ENCODE measurements at places on chromosomes 11 and 22.

- DNase-seq = no peak
These were observed 13.5 kb downstream of the DNAJC24 start for GRCh38 chr11:31383116-31383515.

GRCh38 chr22:37196539-37197450 lies 8.7 kb upstream of the C1QTNF6 start:
- no peak for DNase-seq

GRCh38 chr11:44580701-44581100 lies 15.2 kb downstream of the CD82 start:
- no peak for DNase-seq

- DNase-seq = no peak
These were observed 78.6 kb downstream of the PRR5L start for GRCh38 chr11:36374726-36375125.

DNA sequence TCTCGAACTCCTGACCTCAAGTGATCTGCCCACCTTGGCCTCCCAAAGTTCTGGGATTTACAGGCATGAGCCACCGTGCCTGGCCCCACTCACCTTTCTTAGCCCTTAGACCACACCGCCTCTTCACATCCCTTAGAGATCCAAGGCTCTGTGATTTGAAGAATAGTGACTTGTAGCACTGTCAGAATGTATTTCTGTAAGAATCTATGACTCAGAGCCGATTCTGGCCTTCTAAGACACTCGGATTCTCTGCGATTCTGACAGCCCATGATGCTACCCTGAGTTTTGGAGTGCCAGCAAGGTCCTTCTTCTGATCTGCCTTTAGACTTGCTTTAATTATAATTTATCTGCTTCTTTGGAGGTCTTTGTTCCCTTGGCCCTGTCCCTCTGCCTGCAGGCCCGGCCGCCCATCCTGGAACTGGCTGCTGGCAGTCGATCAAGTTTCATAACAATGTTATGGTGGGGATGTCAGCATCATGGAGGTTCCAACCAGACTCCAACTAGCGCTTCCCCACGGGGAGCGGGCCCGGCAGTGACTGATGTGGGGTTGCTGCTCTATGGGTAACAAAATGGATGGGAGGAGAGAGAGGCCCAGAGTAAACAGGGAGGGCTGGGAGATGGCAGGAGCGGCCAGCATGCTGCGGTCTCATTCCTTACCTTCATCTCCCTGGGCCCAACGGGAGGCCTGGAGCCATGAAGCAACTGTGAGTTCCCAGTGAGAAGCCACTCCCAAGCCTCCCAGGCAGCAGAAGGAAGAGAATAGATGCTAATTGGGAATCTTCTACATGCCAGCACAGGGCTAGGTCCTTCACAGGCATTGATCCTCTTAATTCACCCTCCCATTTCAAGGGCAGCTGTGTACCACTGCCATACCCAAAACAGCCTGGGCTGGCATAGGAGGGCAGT lies 55.7 kb upstream of the RASD2 start:
- DNase-seq = no peak

- DNase-seq = peak; percentile 44
These were observed 40.8 kb downstream of the TBC1D22A start for GRCh38 chr22:46803031-46803880.

DNA sequence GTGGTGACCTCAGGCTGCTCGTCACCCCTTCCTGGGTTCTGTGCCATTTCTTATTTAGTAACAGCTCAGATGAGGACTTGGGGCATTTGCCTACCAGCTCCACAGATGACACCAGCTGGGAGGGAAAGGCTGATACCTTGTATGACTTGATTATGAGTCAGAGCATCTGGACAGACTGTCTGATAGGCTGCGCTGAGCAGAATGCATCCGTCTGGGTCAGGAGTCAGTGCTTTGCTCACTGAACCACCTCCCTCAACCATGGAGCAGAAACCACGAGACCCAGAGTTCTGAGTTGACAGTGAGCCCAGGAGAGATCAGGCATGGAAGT lies 6.8 kb downstream of the ST14 start:
- no peak for DNase-seq

GRCh38 chr11:555780-556661 lies 4.5 kb downstream of the LMNTD2 start:
- DNase-seq = no peak

DNA sequence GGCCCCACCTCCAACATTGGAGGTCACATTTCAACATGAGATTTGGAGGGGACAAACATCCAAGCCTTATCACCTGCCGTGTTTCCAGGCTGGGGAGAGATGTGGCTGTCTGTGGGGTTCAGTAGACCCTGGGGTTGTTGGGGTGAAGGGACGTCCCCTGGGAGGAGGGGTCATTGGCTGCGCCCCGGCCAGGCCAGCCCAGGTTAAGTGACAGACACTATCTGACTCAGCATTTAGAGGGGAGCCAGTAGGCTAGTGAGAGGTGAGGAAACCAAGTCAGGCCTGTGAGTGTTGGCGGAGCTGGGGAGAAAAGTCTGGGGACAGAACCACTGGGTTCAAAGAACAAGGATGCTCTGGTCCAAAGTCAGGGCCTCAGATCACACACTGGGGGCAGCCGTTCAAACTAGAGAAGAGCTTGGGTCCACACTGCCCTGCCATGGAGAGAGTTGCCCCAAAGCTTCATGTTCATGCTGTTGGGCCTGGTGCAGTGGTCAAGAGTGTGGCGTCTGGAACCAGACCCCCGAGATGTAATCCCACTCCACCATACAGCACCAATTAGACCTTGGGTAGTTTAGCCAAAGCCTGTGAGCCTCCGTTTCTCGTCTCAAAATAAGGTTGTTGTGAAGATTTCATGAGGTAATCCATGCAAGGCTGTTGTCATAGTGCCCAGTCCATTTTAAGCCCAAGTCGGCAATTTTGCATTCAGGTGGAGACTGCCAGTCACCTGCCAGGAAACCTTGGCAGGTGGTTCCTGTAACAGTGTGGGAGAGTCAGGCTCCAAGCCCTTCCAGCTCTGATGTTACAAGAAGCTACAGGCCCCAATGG lies 1289.6 kb downstream of the TBC1D22A start:
- no peak for DNase-seq

GRCh38 chr11:19658344-19658743 lies 54.3 kb upstream of the NAV2 start:
- no peak for DNase-seq

DNA sequence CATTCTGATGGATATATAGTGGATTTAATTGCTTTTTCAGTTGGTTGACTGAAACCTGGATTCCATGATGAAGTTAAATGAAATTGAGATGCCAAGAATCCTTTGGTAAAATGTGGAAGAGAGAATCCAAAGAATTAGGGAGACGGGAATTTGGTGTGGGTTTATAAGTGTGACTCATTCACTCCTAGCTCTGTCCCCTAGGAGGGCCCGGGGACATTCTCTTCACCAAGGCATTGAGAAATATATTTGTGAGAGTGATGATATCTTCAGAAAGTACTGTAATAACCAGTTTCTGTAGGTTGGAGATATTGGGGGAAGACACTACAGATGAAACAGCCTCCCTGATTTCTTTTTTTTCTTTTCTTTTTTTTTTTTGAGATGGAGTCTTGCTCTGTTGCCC lies 13.6 kb upstream of the PHOX2A start:
- no peak for DNase-seq

DNA sequence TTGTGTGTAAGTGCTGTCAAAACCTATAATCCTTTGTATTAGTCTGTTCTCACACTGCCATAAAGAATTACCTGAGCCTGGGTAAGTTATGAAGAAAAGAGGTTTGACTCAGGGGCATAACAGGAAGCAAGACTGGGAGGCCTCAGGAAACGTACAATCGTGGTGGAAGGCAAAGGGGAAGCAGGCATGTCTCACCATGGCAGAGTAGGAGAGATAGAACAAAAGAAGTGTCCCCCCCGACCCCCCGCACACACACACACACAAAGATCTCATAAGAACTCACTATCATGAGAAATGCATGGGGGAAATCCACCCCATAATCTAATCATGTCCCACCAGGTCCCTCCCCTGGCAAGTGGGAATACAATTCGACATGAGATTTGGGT lies 2.3 kb upstream of the USP28 start:
- DNase-seq = no peak

- DNase-seq = no peak
These were observed 50.9 kb downstream of the THAP12 start for GRCh38 chr11:76329983-76330382.

DNA sequence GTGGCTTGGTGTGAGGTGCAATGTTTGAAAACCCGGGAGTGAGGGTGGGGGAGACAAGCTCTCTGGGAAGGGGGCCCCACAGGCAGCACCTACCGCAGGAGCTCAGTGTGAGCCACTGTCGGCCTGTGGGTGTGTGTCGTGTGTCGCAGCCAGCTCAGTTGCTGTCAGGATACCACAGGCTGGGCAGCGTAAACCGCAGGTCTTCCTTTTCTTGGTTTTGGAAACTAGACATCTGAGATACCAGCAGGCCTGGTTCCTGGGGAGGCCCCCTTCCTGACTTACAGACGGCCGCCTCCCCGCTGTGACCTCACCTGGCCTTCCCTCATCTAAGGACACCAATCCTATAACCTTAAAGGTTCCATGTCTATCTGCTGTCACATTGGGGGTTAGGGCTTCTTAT lies 19.4 kb downstream of the IRF7 start:
- DNase-seq = no peak

GRCh38 chr22:19962246-19962908 lies 20.8 kb upstream of the TXNRD2 start:
- DNase-seq = no peak

DNA sequence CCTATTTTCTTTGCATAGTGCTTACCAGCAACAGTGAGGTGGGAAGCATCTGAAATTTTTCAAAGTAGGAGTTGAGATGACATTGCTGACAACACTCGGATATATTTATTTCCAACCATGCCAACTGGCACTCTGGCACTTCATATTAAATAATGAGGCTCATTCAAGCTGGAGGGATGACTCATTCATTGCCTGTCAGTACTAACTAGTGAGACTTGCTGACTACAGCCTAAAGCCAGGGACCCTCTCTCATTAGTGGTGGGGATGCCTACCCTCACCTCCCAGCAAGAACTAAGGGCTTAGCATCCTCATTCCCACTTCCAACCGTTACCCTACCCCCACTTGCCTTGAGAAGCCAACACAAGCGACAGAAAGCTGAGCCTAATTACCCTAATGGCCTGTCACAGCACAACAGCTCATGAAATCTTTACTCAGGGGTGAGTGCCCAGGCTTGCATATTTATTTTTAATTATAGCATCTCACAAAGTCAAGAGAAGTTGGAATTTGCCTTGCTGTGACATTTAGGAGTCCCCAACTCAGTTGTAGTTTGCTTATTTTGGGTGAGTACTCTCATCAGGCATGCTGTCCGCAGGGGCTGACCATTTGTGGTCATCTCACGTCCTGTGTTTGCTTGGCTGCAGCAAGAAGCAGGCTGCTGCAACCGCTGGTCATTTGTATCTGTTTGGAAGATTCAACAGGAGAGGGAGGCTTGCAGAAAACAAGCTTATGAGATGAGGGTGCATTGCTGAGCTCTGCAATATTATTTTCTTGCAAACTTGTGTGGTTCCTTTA lies 181.6 kb upstream of the POU2AF2 start:
- no peak for DNase-seq
